ENCODE measurements at places on chromosomes 12 and 14. TPM values are rescaled to one million over a fixed set of nuclear protein-coding genes. Genes with fewer than 3 reads are reported as not detected.

Gene MYRFL
- under 0.01 TPM for total RNA-seq

Gene UNG
- total RNA-seq, result 19.6 TPM

Gene SLC25A47
- not detected for total RNA-seq

Gene MIP
- 0.26 TPM for total RNA-seq

Gene TSPAN8
- not detected for total RNA-seq

Gene TAS2R7
- 0.09 TPM for total RNA-seq

Gene PCED1B
- total RNA-seq, result 0.22 TPM

Gene PLD4
- total RNA-seq, result not detected

Gene CELA1
- total RNA-seq, result not detected

Gene RNASE2
- not detected for total RNA-seq

Gene RIMBP2
- total RNA-seq, result not detected

Gene E2F7
- total RNA-seq, result 2.4 TPM

Gene KRT71
- total RNA-seq, result not detected

Gene ANG
- total RNA-seq, result 6.2 TPM

Gene STRAP
- 80.1 TPM for total RNA-seq

Gene PMEL
- total RNA-seq, result 0.60 TPM

Gene JKAMP
- total RNA-seq, result 50.7 TPM

Gene CLEC7A
- 0.43 TPM for total RNA-seq

Gene AVPR1A
- under 0.01 TPM for total RNA-seq

Gene DNM1L
- 79.2 TPM for total RNA-seq

Gene SERPINA12
- total RNA-seq, result not detected

Gene NPAS3
- 0.43 TPM for total RNA-seq

Gene OR6J1
- not detected for total RNA-seq

Gene TAS2R14
- total RNA-seq, result 1.5 TPM

Gene CD163L1
- 19.0 TPM for total RNA-seq

Gene NR1H4
- not detected for total RNA-seq

Gene NXPH4
- under 0.01 TPM for total RNA-seq

Gene ERP27
- not detected for total RNA-seq

Gene ACOT6
- not detected for total RNA-seq

Gene MYL2
- total RNA-seq, result 0.33 TPM

Gene GYS2
- not detected for total RNA-seq

Gene DACT1
- total RNA-seq, result 0.26 TPM

Gene CLEC12A
- not detected for total RNA-seq

Gene C14orf39
- total RNA-seq, result not detected

Gene OVCH1
- not detected for total RNA-seq

Gene SLC17A8
- total RNA-seq, result under 0.01 TPM

Gene AICDA
- not detected for total RNA-seq

Gene RPL41
- total RNA-seq, result 2,853 TPM

Gene KCNH3
- 0.09 TPM for total RNA-seq

Gene CLEC6A
- total RNA-seq, result not detected
